NCI-H1092 (cell line): ENCODE measurements at places on chromosomes 12 and 14.

DNA sequence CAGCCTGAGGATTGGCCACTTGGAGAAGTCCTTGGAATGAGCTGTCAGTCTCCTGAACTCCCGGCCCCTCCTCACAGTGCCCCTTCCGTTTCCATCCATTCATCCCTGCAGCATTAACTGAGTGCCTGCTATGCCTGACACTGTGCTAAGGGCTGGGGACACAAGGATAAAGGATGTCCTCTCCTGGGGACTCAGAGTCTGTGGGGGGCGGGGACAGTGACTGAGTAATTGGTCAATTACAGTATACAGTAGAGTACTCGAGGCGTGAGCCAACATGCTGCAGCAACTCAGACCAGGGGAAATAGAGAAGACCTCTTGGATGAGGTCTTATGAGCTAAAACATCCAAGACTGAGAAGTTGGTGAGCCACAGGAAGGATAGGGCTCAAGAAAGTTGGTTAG lies 43.4 kb upstream of the PWP1 start:
- DNase-seq, result no peak

- DNase-seq, result no peak
These were observed 191.6 kb upstream of the NUDT4 start for GRCh38 chr12:93186131-93186530.

DNA sequence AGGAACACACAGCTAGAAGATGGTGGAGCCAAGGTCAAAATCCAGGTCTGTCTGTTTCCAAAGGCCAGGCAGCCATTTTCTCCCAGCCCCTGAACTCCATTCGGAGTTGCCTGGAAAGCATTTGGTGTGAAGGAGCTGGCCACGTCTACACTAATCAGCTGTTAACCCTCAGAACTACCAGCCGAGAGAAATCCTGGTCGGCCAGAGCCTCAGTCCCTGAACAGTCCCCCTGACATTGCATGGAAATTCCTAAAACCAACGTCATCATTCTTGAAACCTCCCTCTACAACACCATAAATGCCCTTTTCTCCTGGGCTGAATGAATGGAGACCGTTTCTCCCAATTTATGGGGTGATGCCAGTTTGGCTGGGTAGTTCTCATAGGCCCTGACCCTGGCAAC lies 245.6 kb downstream of the SLC41A2 start:
- DNase-seq, result no peak

GRCh38 chr12:109162551-109162950 lies 46.2 kb downstream of the ACACB start:
- DNase-seq, result no peak

DNA sequence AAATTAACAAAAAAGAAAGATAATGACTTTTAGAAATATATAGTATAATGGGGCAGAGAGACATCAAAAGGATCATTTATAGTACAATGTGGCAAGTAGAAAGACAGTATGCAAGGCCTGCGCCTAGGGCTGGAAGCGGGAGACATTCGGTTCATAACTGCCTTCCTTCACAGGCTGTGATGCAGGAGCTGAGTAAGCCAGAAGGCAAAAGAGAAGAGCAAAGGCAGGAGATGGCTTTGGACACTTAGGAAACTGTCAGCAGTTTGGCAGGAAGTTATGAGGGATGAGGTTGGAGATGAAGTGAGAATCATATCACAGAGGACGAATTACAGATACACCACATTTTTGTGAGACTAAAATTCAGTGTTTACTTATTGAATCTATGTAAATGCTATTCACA lies 97.8 kb downstream of the EPS8 start:
- DNase-seq, result no peak

GRCh38 chr14:103704708-103705107 lies 10.5 kb downstream of the XRCC3 start:
- DNase-seq, result no peak

- no peak for DNase-seq
These were observed 1.3 kb downstream of the ZNF219 start for GRCh38 chr14:21096978-21097635.

DNA sequence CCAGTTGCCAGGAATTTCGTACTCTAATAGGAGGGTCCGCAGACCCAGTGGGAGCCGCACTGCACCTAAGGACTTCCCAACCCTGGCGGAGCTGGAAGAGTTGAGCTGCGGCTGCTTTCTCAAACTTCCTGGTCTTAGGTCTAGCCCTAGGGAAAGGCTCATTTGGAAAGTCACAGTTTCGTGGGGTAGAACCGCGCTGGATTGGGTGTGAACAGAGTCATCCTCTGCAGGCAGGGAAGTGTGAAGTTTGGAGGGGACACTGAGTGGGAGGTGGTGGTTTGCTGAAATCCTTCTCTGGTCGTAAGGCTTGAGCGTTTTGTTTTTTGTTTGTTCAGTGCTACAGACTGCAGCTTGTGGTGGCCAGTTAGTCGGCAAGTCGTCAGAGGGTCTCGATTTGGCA lies 18.8 kb downstream of the PRKAB1 start:
- no peak for DNase-seq

DNA sequence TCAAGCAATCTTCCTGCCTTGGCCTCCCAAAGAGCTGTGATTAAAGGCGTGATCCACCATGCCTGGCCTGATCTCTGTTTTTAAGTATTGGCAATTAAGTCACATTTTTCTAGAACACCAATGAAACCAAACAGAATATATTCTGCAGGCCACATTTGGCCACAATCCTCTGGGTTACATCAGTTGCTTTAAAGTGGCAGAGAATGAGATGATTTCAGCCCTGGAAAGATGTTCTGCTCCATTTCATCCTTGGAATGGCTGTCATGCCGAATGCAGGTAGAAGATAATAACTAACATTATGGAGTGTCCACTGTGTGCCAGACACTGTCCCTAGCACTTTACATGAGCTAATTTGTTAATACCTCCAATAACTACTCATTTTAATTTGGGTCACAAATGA lies 154.4 kb downstream of the PTPN11 start:
- no peak for DNase-seq

- no peak for DNase-seq
These were observed 7.4 kb downstream of the RAN start for GRCh38 chr12:130879212-130879686.

DNA sequence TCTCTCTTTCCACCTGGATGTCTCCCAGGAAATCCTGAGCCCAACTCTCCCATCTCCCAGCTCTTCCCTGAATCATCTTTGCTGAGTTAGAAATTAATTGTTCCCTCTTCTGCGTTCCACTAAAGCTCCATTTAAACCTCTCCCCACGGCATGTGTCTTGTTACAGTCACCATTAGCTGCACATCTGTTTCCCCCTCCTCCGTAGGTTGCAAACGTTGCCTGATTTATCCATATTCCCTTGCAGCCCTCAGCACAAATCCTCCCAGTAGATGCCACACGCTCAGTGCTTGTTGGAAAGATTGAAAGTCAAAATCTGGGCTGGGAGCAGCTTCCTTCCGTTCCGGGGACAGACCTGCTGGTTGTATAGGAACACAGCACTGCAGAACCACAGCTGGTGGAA lies 90.4 kb downstream of the SLC24A4 start:
- no peak for DNase-seq

- DNase-seq, result no peak
These were observed 205.3 kb upstream of the NAV3 start for GRCh38 chr12:77625441-77625840.

GRCh38 chr14:102593061-102593824 lies 794 bp downstream of the RCOR1 start:
- peak; percentile 34 for DNase-seq

DNA sequence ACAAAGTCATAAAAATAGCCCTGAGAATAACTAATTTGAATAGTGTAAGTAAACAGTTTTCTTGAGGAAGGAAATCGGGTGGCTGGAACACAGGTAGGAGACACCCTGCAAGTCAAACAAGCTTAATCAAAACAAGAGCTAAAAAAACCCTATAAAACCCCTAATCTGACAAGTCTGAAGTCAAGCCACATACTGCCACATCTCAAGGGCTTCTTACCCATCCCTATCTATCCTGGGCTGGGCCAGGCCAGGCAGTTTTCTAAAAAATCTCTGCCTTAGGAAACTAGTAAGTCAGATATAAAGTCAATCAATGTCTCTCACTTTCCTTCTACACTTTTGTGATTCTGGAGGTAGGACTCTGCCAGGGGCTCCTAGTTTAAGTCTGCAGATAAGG lies 15.3 kb downstream of the UBE2N start:
- no peak for DNase-seq

GRCh38 chr12:17976202-17976601 lies 113.8 kb downstream of the RERGL start:
- no peak for DNase-seq

DNA sequence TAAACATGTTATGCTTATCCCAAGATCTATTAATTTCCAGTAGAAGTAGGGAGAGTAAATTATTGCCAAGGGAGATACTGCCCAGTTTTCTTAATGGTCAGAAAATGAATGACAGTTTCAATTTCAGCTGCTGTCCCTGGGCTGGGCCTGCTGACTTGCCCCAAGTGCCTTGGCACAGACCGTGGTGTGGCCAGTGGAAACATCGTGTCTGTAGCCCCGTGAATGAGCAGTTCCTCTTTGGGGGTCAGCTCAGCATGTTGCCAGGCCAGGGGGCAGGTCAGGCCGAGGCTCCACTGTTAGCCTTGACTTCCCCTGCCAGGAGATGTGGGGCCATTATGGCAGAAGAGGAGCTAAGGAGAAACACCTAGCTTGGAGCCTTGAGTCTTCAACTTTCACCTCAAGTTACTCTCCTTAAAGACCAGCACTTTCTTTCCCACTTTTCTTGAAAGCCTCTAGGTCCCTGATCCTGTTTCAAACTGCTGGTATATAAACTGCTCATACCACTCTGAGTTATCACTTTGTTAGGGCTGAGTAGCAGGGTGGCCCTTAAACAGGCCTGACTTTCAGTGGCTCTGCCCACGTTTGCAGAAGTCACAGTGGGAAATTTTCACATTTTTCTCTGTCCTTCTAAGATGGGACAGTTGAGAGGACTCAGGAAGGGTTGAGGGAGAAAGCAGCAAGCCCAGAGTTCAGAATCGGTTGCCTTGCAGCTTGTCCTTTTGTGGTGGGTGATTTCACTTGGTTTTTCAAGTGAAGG lies 73.2 kb downstream of the SUSD6 start:
- no peak for DNase-seq

- no peak for DNase-seq
These were observed 452.1 kb downstream of the BCAT1 start for GRCh38 chr12:24496755-24497154.

- no peak for DNase-seq
These were observed 726.2 kb downstream of the SLC6A15 start for GRCh38 chr12:84186433-84186832.

- DNase-seq, result no peak
These were observed 280.0 kb downstream of the C12orf75 start for GRCh38 chr12:105610459-105610858.

DNA sequence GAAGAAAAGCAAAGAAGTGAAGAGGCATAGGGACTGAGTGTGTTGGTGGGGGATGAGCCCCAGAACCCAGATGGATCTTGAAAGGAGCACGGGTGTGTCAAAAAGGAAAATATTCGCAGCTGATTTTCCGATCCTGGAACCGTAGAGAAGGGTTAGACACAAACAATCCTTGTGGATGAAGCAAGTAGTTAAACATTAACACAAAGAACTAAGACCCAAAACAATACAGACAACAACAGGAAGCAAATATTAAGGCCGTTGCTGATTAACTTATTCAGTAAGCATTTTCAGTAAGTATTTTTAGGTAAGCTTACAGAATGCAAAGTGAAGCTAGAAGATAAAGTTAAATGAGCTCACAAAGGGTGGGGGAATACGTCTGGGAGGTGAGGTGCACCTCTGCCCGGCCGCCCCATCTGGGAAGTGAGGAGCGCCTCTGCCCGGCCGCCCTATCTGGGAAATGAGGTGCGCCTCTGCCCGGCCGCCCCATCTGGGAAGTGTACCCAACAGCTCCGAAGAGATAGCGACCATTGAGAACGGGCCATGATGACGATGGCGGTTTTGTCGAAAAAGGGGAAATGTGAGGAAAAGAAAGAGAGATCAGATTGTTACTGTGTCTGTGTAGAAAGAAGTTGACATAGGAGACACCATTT lies 62.8 kb upstream of the PRB2 start:
- no peak for DNase-seq

DNA sequence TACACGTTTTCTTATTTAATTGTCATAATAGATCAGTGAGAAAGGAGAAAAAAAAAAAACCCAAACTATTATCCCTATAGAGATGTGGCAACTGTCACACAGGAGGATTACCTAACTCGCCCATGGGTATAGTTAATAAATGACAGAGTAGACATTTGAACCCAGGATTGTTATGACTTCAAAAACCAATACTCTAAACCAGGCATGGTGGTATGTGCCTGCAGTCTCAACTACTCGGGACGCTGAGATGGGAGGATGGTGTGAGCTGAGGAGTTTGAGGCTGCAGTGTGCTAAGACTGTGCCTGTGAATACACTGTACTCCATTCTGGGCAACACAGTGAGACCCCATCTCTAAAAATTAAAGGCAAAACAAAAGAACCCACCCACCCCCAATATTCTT lies 114.5 kb downstream of the DENND5B start:
- no peak for DNase-seq

DNA sequence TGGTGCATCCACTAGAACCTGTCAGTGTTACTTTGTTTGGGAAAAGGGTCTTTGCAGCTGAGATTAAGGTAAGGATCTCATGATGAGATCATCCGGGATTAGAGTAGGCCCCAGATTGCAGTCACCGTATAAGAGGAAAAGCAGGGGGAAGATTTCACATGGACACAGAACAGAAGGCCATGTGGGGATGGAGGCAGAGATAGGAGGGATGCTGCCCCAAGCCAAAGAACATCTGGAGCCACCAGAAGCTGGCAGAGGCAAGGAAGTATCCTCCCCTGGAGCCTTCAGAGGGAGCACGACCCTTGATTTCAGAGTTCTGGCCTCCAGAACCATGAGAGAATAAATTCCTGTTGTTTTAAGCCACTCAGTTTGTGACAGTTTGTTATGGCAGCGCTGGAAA lies 39.6 kb downstream of the CMKLR1 start:
- DNase-seq, result no peak
